ENCODE measurements at places on chromosomes 13 and 19. TPM values are rescaled to one million over a fixed set of nuclear protein-coding genes. Genes with fewer than 3 reads are reported as not detected.
A peak's percentile ranks its signal among the peaks of the same experiment; 100 is the strongest.

Gene MAMSTR
- total RNA-seq = 1.0 TPM

Gene MEGF8
- 8.0 TPM for total RNA-seq

Gene GRIK5
- total RNA-seq = 0.63 TPM

Gene CD22
- 2.8 TPM for total RNA-seq

Gene F2RL3
- not detected for total RNA-seq

Gene SWSAP1
- 1.5 TPM for total RNA-seq

Gene LGALS7B
- total RNA-seq = not detected

Gene TICAM1
- total RNA-seq = 17.4 TPM

Gene ZNF431
- total RNA-seq = 18.7 TPM

Gene CYP4F8
- not detected for total RNA-seq

DNA sequence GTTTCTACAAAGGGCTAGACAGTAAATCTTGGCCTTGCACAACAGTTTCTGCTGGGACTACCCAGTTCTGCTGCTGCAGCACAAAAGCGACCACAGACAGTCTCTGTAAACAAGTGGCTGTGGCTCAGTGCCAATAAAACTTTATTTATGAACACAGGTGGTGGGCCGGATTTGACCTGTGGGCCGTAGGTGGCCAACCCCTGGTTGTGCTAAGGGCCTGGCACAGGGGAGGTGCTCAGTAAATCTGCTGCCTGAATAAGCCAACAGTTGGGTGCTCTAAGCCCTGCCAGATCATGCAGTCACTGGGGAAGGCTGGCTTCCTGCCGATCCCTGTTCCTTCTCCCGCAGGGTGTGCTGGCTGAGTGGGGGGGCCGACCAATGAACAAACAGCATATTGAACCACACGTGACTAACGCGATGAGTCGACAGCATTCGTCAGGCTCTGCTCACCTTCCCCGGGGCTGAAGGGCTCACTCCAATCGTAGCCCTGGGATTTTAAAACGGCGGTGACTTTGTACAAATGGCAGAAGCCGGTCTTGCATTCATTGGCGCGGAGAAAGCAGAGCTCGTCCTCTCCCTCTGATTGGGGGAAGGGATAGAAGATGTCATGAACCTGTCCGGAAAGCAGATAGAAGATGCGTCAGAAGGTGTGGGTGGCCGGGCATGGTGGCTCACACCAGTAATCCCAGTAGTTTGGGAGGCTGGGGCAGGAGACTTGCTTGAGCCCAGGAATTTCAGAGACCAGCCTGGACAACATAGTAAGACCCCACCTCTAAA is 24.3 kb upstream of the MYDGF start:
- no peaks in the 10 kb centered on the region for H3K27me3 ChIP-seq
- no peak overlapping the region for H3K4me3 ChIP-seq
- H3K4me1 ChIP-seq = no peaks in the 10 kb centered on the region

DNA sequence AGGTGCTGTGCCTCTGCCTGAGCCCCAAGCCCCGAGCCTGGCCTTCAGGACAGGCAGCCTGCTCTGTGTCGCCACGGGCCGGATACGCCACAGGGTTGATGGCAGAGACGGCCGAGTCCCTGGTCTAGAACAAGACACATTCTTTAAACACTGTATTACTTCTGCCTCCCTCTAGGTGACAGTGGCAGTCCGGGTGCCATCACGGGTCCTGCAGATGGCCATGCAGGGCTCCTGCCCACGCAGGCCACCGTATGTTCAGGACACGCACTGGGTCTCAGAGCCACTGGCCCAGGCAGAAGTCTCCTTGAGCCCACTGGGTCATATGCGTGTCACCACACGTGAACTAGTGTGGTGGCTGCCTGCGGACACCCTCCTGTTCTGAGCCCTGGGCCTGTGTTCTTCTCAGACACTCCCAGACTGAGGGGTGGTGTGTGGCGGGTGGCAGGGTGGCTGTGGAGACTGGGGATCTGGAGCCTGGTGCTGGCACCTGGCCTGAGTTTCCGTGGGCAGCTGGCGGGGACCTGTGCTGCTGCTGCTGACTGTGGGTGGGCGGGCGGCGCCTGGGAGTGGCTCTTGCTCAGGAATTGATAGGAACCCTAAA is 4.4 kb downstream of the PLEKHJ1 start:
- H3K27me3 ChIP-seq = no peaks in the 10 kb centered on the region
- no peak for DNase-seq
- peaks cover 18% of the 10 kb centered on the region for H3K4me1 ChIP-seq
- peaks cover 38% of the 10 kb centered on the region for H3K36me3 ChIP-seq
- peak overlapping the region; percentile 55 for H3K27ac ChIP-seq

DNA sequence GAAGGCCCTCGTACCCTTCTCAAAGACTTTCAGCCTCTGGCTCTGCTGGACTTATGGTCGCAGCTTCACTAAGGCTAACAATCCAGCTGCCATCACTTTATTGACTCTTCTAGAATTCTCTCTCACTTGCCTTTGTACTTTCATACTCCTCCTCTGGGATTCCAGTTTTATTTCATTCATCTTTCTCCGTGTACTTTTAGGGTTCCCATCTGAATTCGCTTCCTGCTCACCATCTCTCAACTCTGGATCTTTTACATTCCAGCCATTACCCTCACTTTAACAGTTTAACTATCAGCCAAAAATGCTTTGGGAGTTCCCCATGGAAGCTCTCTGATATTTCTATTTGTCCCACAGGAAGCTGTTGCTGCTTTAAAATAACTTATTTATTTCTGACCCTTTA is 149.3 kb upstream of the KL start:
- DNase-seq = no peak
- H3K27me3 ChIP-seq = no peaks in the 10 kb centered on the region
- H3K4me1 ChIP-seq = no peaks in the 10 kb centered on the region
- no peaks in the 10 kb centered on the region for H3K36me3 ChIP-seq

DNA sequence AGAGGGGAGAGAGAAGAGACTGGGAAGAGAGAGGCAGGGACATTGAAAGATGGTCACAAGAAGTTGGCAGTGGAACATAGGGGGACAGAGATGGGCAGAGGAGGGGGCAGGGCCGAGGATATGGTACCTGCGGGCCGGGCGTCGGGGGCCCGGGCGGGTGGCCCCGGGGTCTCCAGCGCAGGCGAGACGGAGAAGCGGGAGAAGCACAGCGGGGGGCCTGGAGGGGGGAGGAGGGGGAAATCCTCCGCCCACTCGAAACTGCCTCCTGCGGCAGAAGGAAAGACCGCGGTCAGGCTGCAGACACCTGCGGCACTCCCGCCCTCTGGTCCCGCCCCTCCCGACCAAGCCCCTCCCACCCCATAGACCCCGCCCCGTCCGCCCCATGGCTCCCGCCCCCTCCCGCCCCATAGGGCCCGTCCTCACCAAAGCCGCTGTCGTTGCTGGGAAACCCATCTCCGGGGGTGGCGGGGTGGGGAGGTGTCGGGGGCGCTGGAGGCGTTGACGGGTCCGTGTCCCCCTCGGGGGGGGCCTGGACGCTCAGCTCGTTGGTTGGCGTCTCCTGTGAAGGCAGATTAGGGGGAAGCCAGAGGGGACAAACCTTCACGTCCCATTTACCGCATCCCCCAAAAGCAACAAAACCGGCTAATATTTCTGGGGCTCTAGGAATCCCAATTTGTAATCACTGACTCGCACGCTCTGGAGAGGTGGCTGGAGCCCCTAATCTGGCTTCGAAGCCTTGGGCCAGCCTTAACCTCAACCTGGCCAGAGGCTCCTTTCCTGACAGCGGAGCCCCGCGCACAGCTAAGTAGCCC is 20.4 kb downstream of the LMTK3 start:
- H3K27ac ChIP-seq = no peak overlapping the region
- DNase-seq = peak; percentile 74
- H3K27me3 ChIP-seq = peaks cover 24% of the 10 kb centered on the region
- H3K36me3 ChIP-seq = no peaks in the 10 kb centered on the region
- H3K4me3 ChIP-seq = peak overlapping the region; percentile 40

- no peaks in the 10 kb centered on the region for H3K27me3 ChIP-seq
- peak overlapping the region; percentile 61 for H3K4me3 ChIP-seq
- no peaks in the 10 kb centered on the region for H3K36me3 ChIP-seq
- H3K27ac ChIP-seq = no peak overlapping the region
- peaks cover 12% of the 10 kb centered on the region for H3K4me1 ChIP-seq
- DNase-seq = no peak
These were observed 10.7 kb downstream of the LMTK3 start for GRCh38 chr19:48500830-48501493.

DNA sequence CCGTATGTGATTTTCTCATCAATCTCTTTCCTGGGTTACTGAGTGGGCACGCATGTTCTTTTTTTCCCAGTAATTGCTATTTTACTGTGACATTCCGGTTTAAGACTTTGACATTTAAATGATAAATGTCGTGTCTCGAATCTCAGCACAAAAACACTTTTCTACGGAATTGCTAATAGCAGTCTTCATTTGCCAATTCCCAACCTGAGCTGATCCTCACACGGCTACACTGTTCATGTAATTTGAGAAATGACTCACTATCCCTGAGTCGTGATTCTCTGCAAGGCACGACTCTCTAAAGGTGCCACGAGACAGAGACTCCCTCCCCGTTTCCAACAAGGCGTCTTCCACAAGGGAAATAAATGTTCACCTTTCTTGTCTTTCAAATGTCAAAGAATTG is 88.7 kb upstream of the USP29 start:
- H3K27ac ChIP-seq = no peak overlapping the region
- no peak overlapping the region for H3K4me3 ChIP-seq
- no peak for DNase-seq
- no peaks in the 10 kb centered on the region for H3K4me1 ChIP-seq
- H3K36me3 ChIP-seq = peaks cover 5% of the 10 kb centered on the region

- H3K27me3 ChIP-seq = no peaks in the 10 kb centered on the region
- peaks cover 31% of the 10 kb centered on the region for H3K4me1 ChIP-seq
- H3K4me3 ChIP-seq = no peak overlapping the region
- no peak overlapping the region for H3K27ac ChIP-seq
These were observed 22.8 kb upstream of the UPF3A start for GRCh38 chr13:114258589-114258988.

GRCh38 chr13:113022745-113023574 is 53.9 kb downstream of the MCF2L start:
- no peaks in the 10 kb centered on the region for H3K4me1 ChIP-seq
- H3K27ac ChIP-seq = no peak overlapping the region
- H3K27me3 ChIP-seq = no peaks in the 10 kb centered on the region
- H3K36me3 ChIP-seq = peaks cover under 1% of the 10 kb centered on the region

GRCh38 chr19:37413313-37414084 is 42.6 kb downstream of the ZNF527 start:
- no peaks in the 10 kb centered on the region for H3K27me3 ChIP-seq
- DNase-seq = no peak
- H3K4me3 ChIP-seq = no peak overlapping the region

GRCh38 chr13:112704308-112705145 is 14.7 kb downstream of the ATP11A start:
- peaks cover 17% of the 10 kb centered on the region for H3K4me1 ChIP-seq
- H3K4me3 ChIP-seq = no peak overlapping the region
- no peaks in the 10 kb centered on the region for H3K36me3 ChIP-seq
- peak; percentile 16 for DNase-seq
- H3K27ac ChIP-seq = no peak overlapping the region

GRCh38 chr19:16180611-16181010 is 4.6 kb upstream of the FAM32A start:
- peaks cover 6% of the 10 kb centered on the region for H3K4me1 ChIP-seq
- H3K36me3 ChIP-seq = peaks cover 5% of the 10 kb centered on the region
- H3K27ac ChIP-seq = no peak overlapping the region
- DNase-seq = no peak

DNA sequence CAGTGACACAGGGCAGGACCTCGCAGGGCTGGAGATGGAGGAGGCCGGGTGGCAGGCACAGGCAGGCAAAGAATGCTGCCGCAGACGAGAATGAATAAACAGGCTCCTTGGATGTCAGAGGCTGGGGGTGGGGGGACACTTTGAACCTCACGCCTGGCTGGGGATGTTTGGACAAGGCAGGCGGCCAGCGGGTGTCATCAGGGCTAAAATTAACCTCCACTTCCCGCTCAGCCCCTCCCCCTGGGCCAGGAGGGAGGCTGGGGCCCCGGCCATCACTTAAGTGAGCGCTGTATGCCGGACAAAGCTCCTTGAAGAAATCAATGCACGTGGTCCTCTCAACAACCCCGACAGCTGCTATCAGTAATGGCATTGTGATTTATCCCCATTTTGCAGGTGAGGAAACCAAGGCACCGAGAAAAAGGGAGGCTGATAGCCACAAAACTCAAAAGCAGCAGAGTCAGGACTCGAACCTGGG is 10.3 kb upstream of the FUT5 start:
- DNase-seq = no peak
- no peak overlapping the region for H3K4me3 ChIP-seq
- H3K27ac ChIP-seq = no peak overlapping the region
- peaks cover 15% of the 10 kb centered on the region for H3K27me3 ChIP-seq
- H3K4me1 ChIP-seq = no peaks in the 10 kb centered on the region

DNA sequence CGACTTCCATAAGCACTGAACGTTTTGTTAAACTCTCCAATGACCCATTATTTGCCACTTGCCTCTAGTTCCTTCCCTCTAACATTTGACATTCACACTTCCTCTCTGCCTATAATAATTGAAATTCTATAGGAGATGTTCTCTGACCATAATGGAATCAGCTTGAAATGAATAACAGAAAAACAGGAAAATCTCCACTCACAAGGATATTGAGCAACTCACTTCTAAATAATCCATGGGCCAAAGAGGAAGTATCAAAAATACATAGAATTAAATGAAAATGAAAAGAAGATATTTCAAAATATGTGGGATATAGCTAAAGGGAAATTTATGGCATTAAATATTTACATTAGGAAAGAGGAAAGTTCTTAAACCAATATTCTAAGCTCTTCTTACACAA is 3.4 kb upstream of the FCGBP start:
- H3K4me3 ChIP-seq = no peak overlapping the region
- H3K36me3 ChIP-seq = peaks cover 19% of the 10 kb centered on the region
- H3K27ac ChIP-seq = peak overlapping the region; percentile 93
- DNase-seq = no peak
- H3K27me3 ChIP-seq = no peaks in the 10 kb centered on the region

- H3K36me3 ChIP-seq = no peaks in the 10 kb centered on the region
- no peak overlapping the region for H3K27ac ChIP-seq
- peaks cover 19% of the 10 kb centered on the region for H3K27me3 ChIP-seq
- no peaks in the 10 kb centered on the region for H3K4me1 ChIP-seq
These were observed 277.9 kb downstream of the TSHZ3 start for GRCh38 chr19:31071136-31071855.

- H3K36me3 ChIP-seq = peaks cover 2% of the 10 kb centered on the region
- DNase-seq = no peak
- peaks cover 10% of the 10 kb centered on the region for H3K4me1 ChIP-seq
- peaks cover 3% of the 10 kb centered on the region for H3K27me3 ChIP-seq
These were observed 90.4 kb downstream of the PTPRS start for GRCh38 chr19:5250127-5250659.

DNA sequence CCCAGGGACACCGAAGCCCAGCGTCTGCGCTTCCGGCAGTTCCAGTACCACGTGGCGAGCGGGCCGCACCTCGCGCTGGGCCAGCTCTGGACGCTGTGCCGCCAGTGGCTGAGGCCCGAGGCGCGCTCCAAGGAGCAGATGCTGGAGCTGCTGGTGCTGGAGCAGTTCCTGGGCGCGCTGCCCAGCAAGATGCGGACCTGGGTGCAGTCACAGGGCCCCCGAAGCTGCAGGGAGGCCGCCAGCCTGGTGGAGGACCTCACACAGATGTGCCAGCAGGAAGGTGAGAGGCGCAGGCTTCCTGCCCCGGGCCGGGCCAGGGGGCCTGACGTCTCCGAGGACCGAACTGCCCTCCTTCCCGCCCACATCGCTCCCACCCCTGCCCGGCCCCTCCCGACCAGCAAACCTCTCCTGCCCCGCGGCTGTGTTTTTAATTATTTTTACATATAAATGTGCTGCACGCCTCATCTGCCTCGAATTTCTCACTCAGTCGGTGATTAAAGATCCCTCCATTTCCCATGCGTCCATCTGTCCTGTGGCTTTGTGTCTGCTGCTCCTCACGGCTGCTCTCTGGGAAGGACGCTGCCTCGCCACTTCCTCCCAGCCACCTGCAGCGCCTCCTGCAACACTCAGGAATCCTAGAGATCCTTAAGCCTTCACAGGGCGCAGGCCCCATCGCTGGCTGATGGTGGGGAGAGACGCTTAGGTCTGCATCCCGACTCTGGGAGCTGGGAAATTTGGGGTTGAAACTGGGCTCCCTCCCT is 4.3 kb downstream of the ZSCAN1 start:
- no peak for DNase-seq
- no peak overlapping the region for H3K4me3 ChIP-seq
- no peaks in the 10 kb centered on the region for H3K4me1 ChIP-seq
- H3K27me3 ChIP-seq = peaks cover 17% of the 10 kb centered on the region

All from activated CD8-positive, alpha-beta T cell treated with anti-CD3 and anti-CD28 coated beads for 36 hours (primary cell).